ENCODE measurements at places on chromosomes 1 and 21.

DNA sequence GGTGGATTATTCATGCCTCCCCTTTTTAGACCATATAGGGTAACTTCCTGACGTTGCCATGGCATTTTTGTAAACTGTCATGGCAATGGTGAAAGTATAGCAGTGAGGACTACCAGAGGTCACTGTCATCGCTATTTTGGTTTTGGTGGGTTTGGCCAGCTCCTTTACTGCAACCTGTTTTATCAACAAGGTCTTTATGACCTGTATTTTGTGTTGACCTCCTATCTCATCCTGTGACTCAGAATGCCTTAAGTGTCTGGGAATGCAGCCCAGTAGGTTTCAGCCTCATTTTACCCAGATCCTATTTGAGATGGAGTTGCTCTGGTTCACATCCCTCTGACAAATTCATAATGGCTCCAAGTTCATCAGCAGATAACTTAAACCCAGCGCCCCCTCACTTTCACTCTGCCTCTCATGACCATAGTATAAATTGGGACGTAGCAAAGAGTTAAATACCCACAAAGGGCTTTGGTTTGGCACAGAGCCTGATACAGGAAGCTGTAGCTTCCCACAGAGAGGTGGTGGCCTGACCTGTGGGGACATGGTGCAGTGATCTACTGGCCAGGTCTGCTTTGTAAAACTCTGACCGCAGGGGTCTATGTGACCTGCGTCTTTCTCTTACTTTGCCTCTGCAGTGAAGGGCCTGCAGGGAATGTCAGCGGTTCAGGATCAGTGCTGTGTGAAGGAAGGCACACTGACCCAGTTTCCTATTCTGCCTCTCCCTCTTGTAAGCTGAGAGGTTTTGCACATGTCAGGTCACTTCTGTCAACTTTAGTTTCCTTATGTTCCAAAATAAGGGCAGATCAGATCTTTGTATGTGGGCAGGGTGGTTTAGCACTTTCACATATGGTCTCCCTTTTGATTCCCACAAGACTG is 78.1 kb upstream of the ZNF644 start:
- DNase-seq, result no peak

- no peak for DNase-seq
Observed at GRCh38 chr1:20029178-20029912, 40.6 kb upstream of the PLA2G5 start.

- DNase-seq, result no peak
Observed at GRCh38 chr1:17819129-17819802, 64.1 kb downstream of the ACTL8 start.

DNA sequence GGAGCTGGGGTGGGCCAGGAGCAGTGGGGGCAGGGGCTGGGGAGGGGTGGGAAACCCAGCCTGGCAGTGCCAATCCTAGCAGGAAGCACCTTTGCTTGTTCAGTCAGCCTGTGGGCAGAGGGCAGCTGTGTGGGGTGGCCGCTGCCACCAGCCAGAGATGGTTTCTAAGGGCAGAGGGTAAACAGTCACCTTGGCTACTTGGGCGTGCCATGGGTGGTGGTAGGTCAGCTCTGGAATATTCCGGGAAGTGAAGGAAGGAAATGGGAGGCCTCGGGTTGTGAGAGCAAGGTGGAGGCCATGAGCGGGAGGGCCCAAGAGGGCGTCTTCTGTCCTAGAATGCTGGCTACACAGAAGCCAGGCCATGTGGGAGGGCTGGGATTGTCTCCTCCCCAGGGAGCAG is 20.7 kb upstream of the WNT4 start:
- DNase-seq, result no peak

GRCh38 chr1:14897997-14898645 is 255.4 kb upstream of the TMEM51 start:
- no peak for DNase-seq

GRCh38 chr21:25298512-25299491 is 308.5 kb downstream of the MRPL39 start:
- DNase-seq, result no peak

DNA sequence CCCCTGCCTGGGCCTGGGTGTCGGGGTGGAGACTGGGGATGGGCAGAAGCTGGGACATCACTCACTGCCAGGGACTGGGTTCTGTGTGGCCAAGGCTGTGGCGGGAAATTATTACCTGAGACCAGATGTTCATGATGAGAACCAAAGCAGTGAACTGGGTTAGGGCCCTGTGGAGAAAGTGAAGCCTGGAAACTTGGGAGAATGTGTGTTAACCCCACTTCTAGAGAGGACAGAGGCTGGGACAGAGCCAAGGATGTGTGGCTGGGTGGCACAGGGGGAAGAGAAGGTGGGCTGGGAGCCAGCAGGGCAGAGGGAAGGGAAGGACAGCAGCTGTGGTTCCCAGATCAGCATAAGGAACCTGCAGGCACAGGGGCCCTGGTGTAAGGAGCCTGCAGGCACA is 31.3 kb downstream of the CNIH3 start:
- DNase-seq, result no peak

- DNase-seq, result no peak
Observed at GRCh38 chr1:53112861-53113260, 29.6 kb downstream of the SLC1A7 start.

DNA sequence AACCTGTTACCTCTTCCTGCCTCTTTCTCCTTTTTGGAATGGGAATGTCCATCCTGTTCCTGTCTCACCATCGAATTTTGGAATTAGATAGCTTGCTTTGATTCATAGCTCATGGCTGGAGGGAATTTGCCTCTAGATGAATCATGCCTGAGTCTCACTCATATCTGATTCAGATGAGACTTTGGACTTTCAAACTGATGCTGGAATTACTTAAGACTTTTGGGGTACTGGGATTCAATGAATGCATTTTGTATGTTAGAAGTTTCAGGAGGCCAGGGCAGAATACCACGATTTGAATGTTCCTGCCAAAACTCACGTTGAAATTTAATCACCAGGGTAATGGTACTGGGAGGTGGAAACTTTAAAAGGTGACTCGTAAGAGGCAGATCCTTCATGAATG is 132.4 kb downstream of the DSCAM start:
- DNase-seq, result no peak
